ENCODE measurements at places on chromosomes 11 and 22.

- no peak for DNase-seq
Measured at GRCh38 chr22:19036523-19037273, 85.5 kb downstream of the DGCR2 start.

DNA sequence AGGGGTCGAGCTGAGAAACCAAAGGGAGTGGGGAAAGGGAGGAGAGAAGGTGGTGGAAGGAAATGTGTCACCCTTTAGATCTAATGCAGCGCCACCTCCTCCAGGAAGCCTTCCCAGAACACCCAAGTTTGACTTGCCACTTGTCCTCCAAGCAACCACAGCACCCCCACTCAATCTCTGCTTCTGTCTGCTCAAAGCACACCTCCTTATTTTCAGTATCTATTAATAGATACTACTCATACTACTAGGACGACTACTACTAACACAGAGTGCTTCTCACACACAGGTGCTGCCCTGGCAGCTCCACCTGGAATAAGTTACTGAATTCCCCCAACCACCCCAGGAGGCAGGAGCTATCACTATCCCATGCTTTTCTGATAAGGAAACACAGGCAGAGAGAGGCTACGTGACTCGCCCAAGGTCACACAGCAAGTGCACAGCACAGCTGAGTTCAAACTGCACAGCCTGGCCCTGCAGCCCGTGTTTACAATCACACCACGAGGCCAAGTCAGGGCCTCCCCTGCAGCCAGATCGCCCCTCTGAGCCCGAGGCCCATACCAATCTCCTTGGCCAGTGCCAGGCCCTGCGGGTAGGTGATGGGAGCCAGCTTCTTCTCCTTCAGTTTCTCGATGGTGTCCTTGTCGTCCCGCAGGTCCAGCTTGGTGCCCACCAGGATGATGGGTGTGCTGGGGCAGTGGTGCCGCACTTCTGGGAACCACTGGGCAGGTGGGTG is 13.2 kb downstream of the RAC2 start:
- no peak for DNase-seq

GRCh38 chr22:25953919-25954318 is 211.9 kb downstream of the MYO18B start:
- no peak for DNase-seq

GRCh38 chr11:42779555-42779954 is 532.2 kb upstream of the API5 start:
- no peak for DNase-seq

GRCh38 chr11:111361874-111362273 is 17.2 kb downstream of the POU2AF1 start:
- no peak for DNase-seq

Measured in right hindlimb (tissue), 1 donor.